NCI-H526 (cell line): ENCODE measurements at places on chromosomes 5 and 9.

- DNase-seq, result no peak
Measured at GRCh38 chr5:119131530-119132304, 60.8 kb downstream of the DMXL1 start.

GRCh38 chr9:113882636-113883164, 6.6 kb downstream of the ZNF618 start:
- DNase-seq, result no peak

GRCh38 chr5:57842364-57843058, 359.9 kb upstream of the ACTBL2 start:
- no peak for DNase-seq

GRCh38 chr5:67012171-67012570, 184.4 kb downstream of the CD180 start:
- DNase-seq, result no peak

DNA sequence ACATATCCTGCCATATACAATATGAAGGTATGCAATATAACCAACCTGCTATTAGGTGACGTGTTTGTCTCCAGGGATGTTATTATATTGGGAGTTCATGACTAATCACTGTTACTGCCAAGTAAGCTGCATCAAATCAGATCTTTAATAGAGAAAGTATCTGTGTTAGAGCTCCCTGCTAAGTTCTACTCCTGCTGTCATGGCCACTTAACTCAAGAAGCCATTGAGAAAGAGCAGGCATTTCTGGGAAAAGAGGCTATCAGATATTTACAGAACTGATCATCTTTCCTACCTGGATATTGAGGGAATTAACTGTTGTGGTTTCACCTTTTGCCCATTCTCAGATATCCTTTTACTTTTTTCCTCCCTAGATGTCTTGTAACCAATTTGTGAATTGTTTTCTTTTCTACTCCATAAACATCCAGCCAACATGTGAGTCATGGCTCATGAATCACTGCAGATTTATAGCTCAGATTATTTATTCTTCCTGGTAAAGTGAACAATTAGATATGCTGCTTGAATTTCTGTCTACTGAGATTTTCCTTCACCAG, 634.8 kb upstream of the FAM174A start:
- no peak for DNase-seq

DNA sequence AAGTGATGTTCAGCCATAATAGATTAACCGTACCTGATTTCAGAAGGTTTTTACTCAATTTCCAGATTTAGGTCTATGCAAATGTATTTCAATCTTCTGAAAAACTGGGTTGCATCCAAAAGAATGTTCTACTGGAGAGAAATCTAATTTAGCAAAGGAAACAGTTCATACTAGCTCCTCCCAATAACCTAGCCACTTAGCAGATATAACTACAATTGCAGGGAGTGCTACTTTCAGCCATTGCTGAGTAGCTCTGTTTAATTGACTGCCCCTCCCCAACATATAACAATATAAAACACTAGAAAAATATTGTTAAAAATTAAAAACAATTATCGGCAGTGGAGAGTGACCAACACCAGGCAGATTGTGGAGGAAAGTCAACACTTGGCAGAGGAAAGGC, 7.9 kb upstream of the OSMR start:
- DNase-seq, result no peak

DNA sequence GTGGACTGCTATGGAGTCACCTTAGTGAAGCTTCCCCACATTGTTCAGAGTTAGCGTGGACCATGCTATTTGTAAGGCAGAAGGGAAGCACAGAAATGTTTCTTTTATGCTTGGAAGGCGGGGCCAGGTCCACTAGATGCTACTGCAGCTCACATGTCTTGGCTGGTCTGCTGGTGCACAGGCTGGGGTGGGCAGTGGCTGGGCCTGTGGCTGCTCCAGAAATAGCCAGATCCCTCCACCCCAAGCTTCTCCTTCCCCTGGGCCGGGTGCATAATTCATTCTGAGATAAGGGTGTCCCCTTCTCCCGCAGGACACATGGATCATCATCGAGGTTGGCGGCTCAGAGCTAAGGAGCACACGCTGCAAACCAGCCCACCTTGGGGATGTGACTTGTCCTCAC, 14.5 kb upstream of the SEMA4D start:
- no peak for DNase-seq

GRCh38 chr9:69307446-69308205, 17.4 kb upstream of the ENTREP1 start:
- DNase-seq, result no peak

- DNase-seq, result peak; percentile 87
Measured at GRCh38 chr5:123874600-123875201, 362.7 kb downstream of the CSNK1G3 start.

DNA sequence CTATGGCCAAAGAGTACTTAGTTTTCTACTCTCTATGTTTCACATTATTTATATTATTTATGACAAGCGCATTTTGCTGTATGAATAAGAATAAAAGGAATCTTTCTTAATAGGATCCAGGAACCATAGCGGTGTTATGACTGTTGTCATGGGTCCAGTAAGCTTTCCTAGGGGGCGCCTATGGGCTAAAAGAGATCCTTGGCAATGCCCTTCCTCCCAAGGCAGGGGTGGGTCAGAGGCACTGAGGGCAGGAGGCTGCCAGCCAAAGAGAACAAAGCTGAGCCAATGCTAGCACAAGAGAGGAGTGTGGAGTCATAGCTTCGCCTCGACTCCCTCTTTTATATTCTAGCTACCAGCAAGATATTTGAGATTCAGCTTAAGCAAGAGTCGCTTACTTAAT, 98.4 kb upstream of the GNAQ start:
- peak; percentile 57 for DNase-seq

GRCh38 chr5:133998042-133998441, 6.7 kb downstream of the VDAC1 start:
- no peak for DNase-seq

DNA sequence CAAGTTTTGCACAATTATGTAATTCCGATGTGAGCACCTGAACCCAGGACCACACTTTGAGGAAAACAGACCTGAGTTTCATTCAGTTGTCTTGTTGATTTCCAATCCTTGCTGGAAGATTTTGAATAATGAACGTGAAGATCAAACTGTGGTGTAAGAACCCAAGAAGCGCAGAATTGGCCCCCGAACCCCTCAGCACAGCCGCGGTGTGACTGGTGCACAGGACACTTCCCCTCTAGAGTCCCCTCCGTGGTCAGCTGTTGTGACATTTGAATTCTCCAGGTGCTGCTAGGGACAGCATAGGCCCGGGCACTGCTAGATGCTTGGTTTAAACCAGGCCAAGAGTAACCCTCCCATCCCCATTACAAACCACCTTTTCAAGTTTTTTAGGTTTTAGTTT, 1.7 kb downstream of the BRD3OS start:
- no peak for DNase-seq

DNA sequence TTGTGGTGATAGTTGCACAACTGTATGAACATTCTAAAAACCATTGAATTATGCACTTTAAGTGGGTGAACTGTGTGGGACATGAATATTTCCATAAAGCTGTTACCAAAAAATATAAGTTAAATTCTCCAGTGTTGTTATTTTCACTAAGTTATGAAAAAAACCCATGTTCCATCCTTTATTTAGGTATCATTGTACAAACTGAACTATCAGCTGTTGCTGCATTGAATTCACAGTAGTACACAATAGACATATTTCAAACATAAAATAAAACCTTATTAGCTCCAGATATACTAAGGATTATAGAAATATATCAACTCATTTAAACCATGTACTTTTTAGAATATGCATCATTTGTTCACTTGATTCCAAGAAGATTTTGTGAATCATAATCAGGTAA, 192.1 kb downstream of the COMMD10 start:
- no peak for DNase-seq

DNA sequence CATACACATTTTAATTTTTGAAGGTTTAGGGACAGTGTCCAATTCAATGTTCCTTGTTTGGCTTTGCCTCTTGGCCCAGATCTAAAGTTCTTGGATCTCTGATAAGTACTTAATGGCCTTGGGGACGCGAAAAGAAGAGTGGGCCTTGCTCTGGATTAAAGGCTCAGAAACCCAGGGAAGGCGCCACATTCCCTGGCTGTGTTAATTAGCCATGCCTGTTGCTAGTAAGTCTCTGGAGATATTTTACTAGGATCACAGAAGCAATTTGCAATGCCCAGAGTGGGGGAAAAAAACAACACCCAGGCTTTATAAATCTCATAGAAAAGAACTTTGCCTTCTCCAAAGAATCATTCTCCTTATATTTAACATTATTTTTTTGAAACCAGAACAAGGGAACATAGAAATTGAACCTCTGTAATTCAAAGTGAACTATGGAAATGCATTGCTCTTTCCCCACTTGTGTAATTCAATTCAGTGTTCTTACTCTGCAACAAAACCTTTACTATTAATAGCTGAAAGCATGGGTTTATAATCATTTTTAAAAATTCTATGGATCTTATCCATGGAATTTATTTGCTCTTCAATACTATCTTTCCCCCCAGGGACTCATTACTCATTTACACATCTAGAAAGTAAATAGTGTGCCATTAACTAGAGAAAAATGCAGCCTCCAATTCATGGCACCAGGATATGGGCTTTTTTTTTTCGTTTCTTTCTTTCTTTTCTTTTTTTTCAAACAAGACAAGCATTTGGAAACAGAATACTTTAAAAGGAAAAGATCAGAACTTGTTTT, 172.2 kb upstream of the ANKRD55 start:
- no peak for DNase-seq

- no peak for DNase-seq
Measured at GRCh38 chr9:37820142-37820541, 19.5 kb downstream of the DCAF10 start.

GRCh38 chr5:102835717-102836116, 80.6 kb downstream of the PAM start:
- DNase-seq, result no peak

GRCh38 chr9:91360551-91361290, 997 bp downstream of the AUH start:
- no peak for DNase-seq

DNA sequence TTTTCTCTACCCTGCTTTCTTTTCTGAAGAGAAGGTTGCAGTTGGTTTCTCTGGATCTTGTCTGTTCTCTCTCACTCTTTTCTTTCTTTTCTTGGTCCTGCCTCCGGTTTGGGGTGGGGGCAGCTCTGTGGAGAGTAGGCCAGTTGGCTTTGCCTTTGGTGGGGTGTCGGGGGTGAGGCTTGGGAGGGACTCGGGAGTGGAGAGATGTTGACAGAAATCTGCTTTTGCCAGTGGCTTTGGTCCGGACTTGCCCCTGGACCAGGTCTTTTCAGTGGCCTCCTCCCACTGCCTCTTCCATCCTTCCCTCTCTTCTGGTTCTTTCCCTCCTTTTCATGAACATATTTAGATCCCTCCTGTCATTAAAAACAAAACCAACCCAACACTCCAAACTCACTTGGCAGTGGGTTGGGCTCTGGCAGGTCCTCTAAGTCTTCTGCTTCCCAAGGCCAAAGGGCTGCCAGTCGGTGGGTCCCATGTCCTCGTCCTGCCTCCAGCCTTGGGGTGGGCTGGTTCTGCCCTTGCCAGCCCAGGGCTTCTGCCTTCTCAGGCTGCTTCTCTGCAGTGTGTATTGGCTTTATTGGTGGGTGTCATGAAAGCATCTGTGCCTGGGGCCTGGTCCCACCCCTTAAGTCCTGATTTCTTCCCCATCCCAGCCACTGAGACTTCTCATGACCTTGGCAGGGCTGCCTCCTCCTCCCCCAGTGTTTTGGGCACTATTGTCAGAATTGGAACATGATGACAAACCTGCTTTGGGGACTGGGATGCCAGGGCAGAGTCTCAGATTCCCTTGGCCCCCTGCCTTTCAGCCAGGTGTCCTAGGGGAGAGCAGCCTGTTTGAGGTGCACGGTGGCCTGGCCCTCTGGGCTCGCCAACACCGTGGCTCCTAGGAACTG, 16.9 kb downstream of the ANKRD33B start:
- DNase-seq, result no peak

GRCh38 chr5:2752059-2752820, 763 bp upstream of the IRX2 start:
- DNase-seq, result peak; percentile 78

DNA sequence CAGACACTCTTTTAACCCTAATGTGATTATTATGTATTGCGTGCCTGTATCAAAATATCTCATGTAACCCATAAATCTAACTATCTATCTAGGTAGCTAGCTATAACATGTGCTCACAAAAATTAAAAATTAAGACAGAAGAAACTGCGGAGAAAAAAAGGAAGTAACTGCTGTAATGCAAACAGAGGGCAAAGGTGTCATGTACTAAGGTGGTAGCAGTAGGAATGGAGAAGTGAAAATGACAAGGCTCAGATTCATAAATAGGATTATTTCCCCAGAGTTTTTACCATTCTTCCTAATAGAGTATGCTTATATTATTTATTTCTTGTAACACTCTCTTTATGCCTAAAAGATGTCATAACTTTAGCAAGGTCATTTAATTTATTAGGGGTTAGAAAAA, 1527.5 kb upstream of the C9orf72 start:
- DNase-seq, result no peak

GRCh38 chr5:168093200-168093910, 198.1 kb upstream of the WWC1 start:
- no peak for DNase-seq

GRCh38 chr5:139094154-139095131, 103.7 kb downstream of the SIL1 start:
- DNase-seq, result no peak

DNA sequence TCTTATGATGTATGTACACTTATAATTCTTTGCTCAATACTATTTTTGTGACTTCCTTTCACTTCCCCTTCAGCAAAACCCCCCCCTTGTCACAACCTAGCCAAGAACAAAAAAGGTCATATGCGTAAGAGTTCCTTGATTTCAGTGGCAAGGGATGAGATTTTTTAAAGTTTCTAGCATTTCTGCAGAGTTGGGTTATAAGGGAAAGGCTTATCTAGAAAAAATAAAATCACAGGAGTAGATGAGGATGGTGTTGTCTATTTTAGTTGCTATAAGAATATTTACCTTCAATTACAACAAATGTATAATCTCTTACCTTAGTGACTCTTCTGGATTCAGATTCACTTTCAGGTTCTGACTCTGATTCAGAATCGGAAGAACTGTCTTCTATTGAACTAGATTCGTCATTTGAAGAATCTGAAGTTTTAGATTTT, 184.6 kb downstream of the AP3B1 start:
- no peak for DNase-seq

- no peak for DNase-seq
Measured at GRCh38 chr5:86684222-86684621, 66.5 kb downstream of the COX7C start.

- DNase-seq, result no peak
Measured at GRCh38 chr5:55823151-55823796, 27.9 kb upstream of the IL31RA start.

GRCh38 chr5:179254638-179255271, 90.5 kb downstream of the ADAMTS2 start:
- DNase-seq, result no peak

GRCh38 chr9:93910598-93910997, 44.6 kb downstream of the BARX1 start:
- DNase-seq, result peak; percentile 4

GRCh38 chr5:177312649-177313181, 1.0 kb upstream of the MXD3 start:
- DNase-seq, result peak; percentile 43

GRCh38 chr9:33471361-33471760, 2.4 kb downstream of the NOL6 start:
- no peak for DNase-seq

GRCh38 chr9:130327781-130328348, 62.3 kb downstream of the HMCN2 start:
- DNase-seq, result no peak
